ENCODE measurements at places on chromosomes 6 and 20. TPM values are rescaled to one million over a fixed set of nuclear protein-coding genes. Genes with fewer than 3 reads are reported as not detected.

The PSMA7 gene
- total RNA-seq, result 208 TPM

The C6orf163 gene
- total RNA-seq, result 2.7 TPM

The TBX18 gene
- 64.1 TPM for total RNA-seq

The RHAG gene
- total RNA-seq, result not detected

The OR2H2 gene
- total RNA-seq, result not detected

The MOXD1 gene
- total RNA-seq, result 19.5 TPM

The ZNF76 gene
- total RNA-seq, result 22.7 TPM

The DYNLT2 gene
- 1.8 TPM for total RNA-seq

The ESR1 gene
- 3.3 TPM for total RNA-seq

The HLA-DRB5 gene
- not detected for total RNA-seq

The PRDM1 gene
- 1.8 TPM for total RNA-seq

The SLC17A1 gene
- total RNA-seq, result not detected

The PDE7B gene
- total RNA-seq, result 25.3 TPM

The MYH7B gene
- 0.36 TPM for total RNA-seq

The AGER gene
- under 0.01 TPM for total RNA-seq

The NDUFAF4 gene
- 6.5 TPM for total RNA-seq

The CST4 gene
- not detected for total RNA-seq

The OOEP gene
- 0.36 TPM for total RNA-seq

The DLK2 gene
- 0.29 TPM for total RNA-seq

The CENPW gene
- total RNA-seq, result 1.1 TPM

The AIF1 gene
- total RNA-seq, result 0.36 TPM

The SLC17A2 gene
- not detected for total RNA-seq

The CGAS gene
- total RNA-seq, result 5.9 TPM

The RBPJL gene
- not detected for total RNA-seq

The EYS gene
- total RNA-seq, result under 0.01 TPM

The LY6G6D gene
- not detected for total RNA-seq

The GNAS-AS1 gene
- total RNA-seq, result 1.5 TPM

The HEY2 gene
- 2.2 TPM for total RNA-seq

The SLC22A2 gene
- under 0.01 TPM for total RNA-seq

The GNL1 gene
- total RNA-seq, result 64.8 TPM

The ZNF831 gene
- total RNA-seq, result not detected

The C2 gene
- 18.0 TPM for total RNA-seq

The HLA-G gene
- not detected for total RNA-seq

The SIRPB2 gene
- under 0.01 TPM for total RNA-seq

The TFAP2A gene
- 0.36 TPM for total RNA-seq

The DEFB132 gene
- total RNA-seq, result not detected

The HLA-DQA2 gene
- not detected for total RNA-seq

The POU3F2 gene
- not detected for total RNA-seq

The CTAGE9 gene
- total RNA-seq, result not detected

The MYMX gene
- not detected for total RNA-seq

The GRM4 gene
- total RNA-seq, result 0.36 TPM

The SIRPD gene
- total RNA-seq, result not detected

The NKAIN4 gene
- not detected for total RNA-seq

The BAK1 gene
- 13.8 TPM for total RNA-seq

The CRISP3 gene
- total RNA-seq, result not detected

The ZBTB46 gene
- under 0.01 TPM for total RNA-seq

The PLTP gene
- total RNA-seq, result 21.7 TPM

The NR2E1 gene
- not detected for total RNA-seq

The CCM2L gene
- total RNA-seq, result not detected

The MTCH1 gene
- total RNA-seq, result 185 TPM

The NNAT gene
- not detected for total RNA-seq

The PLAGL1 gene
- 22.4 TPM for total RNA-seq

The CST3 gene
- 229 TPM for total RNA-seq

The SLC52A3 gene
- not detected for total RNA-seq

The TRIM39 gene
- total RNA-seq, result 12.1 TPM

The ZBTB12 gene
- total RNA-seq, result 2.1 TPM

The RNF39 gene
- total RNA-seq, result not detected

The OPRM1 gene
- total RNA-seq, result not detected

The FAM50B gene
- 8.0 TPM for total RNA-seq
